Renal cortex interstitium (tissue), 15 donors: ENCODE measurements at places on chromosomes 3 and 15.

DNA sequence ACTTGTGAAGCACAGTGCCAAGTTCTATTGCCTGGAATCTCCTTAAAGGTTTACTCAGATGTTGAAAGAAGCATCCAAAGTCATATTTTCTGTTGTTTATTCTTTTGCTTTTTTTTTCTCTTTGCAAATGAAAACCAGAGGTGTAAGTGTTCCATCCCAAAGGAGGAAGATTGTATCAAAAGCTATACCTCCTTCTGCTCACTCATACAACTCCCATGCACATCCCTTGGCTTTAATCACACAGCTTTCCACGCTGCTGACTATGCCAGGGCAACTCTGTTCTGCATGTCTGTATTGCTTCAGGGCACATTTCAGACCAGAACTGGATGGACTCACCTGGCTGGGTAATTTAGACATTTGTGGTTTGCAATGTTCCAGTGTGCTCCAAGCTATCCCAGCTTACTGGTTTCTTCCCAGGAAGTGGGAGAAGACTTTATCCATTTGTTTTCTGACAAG is 399.6 kb upstream of the TBL1XR1 start:
- no peak for DNase-seq

GRCh38 chr3:184710870-184711492 is 883 bp downstream of the MAGEF1 start:
- DNase-seq = no peak

GRCh38 chr3:308597-309321 is 112.2 kb downstream of the CHL1 start:
- DNase-seq = no peak

DNA sequence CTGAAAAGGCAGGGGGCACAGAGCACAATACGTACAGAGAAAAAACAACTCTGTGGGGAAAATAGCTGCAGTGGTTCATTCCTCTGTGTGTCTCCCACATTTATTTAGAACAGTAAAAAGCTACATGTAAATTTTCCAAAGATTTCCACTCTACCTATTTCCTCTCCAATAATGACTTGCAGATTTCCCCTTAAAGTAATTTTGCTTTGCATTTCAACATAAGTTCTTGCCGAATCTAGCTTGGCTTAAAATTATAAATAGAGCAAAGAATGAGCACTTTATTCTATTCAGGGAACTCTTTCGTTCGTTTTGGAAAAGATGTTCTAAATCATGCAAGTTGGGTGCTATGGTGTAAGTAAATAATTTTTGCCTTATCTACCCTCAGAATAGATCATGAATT is 58.2 kb upstream of the NR2E3 start:
- no peak for DNase-seq

- no peak for DNase-seq
These were observed 30.5 kb upstream of the CLDN16 start for GRCh38 chr3:190357468-190357867.

DNA sequence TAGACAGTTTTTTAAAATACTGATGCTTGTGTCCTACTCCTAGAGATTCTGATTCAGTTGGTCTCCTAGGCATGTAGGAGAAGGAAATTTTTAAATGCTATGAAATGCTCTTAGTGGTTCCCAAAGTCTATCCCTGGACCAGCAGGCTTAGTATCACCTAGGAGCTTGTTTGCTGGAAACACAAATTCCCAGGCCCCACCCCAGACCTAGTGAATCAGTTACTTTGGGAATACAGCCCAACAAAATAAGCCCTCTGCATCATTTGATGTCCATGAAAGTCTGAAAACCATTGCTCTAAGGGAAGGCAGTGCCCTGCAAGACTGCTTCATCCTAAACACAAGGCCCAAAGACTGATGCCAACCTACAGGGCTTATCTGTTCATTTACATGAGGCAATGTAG is 36.3 kb downstream of the CCNL1 start:
- no peak for DNase-seq

DNA sequence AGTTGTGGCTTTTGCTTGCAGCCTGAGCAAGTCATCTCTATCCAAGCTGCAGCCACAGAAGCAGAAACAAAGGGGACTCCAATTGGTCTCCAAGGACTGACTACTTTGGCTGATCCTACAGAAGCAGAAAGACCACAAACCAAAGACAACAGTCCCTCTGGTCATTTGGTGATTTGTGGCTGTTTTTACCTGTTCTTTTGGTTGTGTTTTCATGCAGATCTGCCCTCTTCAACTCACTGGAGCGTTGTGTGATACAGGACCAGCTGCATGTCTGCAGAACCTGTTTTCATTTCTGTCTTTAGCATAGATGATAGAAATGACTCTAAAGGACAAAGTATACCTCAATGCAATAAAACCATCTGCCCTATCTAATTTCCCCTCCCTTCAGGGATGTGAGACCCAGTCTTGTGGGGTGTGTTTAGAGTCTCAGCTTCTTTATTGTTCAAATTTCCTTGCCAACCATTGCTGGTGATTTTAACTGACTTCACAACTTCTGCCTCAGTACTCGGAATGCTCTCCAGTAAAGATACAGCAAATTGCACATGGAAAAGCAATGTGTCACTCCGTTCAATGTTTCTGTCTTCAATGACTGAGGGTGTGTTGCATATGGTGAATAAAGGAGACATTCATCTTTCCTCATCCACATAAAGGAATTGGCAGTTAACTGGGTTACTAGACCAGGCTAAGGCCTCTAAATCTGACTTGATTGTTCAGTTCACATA is 48.9 kb upstream of the SLC7A14 start:
- no peak for DNase-seq

GRCh38 chr3:72310419-72311380 is 525.8 kb upstream of the PROK2 start:
- DNase-seq = peak; percentile 45
